ENCODE measurements at places on chromosomes 5 and 9.

- DNase-seq, result no peak
These were observed 2.7 kb upstream of the CNTFR start for GRCh38 chr9:34591917-34592866.

GRCh38 chr5:74767579-74767913 is 497 bp downstream of the NSA2 start:
- peak; percentile 52 for DNase-seq

DNA sequence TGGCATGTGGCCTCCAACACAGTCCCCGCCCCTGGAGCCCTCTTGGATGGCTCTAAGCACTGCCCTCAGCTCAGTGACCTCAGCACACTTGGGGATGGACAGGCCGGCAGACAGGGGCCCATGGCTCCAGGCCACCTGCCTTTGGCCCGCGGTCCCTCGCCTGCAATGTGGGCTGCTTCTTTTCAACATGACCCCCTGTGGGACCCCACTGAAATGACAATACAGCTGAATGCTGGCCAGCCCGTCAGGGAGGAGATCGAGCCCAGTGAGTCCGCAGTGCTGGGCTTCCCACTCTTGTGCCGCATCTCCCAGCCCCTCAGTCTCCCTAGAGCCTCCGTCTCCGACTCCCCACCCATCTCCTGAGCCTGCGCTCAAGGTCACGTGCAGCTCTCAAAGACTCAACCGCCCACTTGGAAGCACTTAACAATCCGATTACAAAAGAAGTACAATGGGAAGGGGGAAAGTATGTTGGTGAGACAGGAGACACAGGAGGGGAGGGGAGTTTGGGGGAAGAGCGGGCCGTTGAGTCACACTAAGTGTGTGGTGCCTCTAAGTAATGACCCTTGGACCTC is 238.9 kb downstream of the HSPA4 start:
- no peak for DNase-seq

GRCh38 chr9:98317134-98317857 is 61.8 kb upstream of the TBC1D2 start:
- DNase-seq, result no peak

DNA sequence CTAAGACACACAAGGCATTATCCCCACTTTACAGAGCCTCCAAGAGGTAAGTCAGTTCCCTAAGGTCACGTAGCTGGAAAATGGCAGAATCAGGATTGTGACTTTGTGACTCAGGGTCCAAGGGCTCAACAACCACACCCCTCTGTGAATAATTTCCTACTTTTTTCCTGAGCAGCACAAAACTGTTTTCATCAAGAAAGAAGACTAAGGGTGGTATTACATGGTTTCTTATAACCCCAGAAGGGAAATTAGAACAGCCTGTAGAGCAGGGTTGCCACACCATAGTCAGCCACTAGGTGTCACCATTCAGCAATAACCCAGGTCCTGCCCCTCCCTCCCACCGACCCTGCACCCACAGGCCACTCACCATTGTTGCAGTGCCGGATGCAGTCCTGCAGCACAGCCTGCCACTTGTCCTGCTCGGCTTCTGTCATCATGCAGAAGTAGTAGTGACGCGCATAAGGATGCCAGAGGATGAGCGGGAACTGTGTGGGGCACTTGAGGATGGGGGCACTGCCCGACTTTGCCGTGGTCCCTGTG is 72.1 kb downstream of the LRSAM1 start:
- peak; percentile 17 for DNase-seq

GRCh38 chr5:151155775-151156506 is 1.6 kb downstream of the ANXA6 start:
- DNase-seq, result no peak

GRCh38 chr5:178895615-178896571 is at the start of gene ZFP2:
ZFP2 (plus strand) TSS chr5:178895913; CDS start chr5:178931314, 35,401 bp downstream.
- DNase-seq, result no peak

- DNase-seq, result no peak
These were observed 150.3 kb downstream of the CDH18 start for GRCh38 chr5:19837536-19838174.

DNA sequence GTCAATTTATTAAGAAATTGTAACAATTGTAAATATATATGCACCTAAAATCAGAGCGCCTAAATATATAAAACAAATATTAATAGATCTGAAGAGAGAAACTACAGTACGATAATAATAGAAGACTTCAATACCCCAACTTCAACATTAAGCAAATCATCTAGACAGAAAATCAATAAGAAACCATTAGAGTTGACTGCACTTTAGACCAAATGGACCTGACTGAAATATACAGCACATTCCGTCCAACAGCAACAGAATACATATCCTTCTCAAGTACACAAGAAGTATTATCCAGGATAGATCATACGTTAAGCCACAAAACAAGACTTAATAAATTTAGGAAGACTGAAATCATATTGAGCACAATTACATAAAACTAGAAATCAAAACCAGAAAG is 208.7 kb downstream of the MED10 start:
- DNase-seq, result no peak

- DNase-seq, result no peak
These were observed 223.9 kb upstream of the DMRT1 start for GRCh38 chr9:617445-618085.

DNA sequence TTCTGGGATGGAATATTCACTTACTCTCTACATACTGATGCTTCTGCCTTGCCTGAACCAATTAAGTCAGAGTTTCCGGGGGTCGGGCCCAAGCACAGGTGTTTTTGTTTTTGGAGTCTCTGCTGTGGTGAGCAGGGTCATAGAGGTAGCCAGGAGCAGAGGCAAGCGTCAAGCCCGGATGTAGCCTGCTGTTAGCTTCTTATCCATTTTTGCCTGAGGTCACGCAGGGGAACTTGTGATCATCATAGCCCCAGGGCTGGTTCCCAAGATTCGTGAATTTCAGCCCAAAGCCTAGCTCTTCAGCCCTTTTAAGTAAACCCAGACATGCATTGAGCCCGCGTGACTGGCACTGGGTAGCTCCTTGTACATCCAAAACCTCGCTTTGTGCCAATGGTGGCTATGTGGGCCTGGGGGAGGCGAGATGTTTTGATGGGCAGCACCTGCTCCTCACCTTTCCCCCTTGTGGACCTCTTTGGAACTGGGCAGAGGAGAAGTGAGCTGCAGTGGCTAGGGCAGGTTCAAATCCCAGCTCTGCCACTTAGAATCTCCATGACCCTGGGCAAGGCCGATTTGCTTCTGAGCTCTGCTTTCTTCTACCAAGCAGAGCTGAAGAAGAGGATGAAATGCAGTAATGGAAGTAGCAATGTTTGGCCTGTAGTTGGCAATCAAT is 33.7 kb downstream of the FGF18 start:
- no peak for DNase-seq

DNA sequence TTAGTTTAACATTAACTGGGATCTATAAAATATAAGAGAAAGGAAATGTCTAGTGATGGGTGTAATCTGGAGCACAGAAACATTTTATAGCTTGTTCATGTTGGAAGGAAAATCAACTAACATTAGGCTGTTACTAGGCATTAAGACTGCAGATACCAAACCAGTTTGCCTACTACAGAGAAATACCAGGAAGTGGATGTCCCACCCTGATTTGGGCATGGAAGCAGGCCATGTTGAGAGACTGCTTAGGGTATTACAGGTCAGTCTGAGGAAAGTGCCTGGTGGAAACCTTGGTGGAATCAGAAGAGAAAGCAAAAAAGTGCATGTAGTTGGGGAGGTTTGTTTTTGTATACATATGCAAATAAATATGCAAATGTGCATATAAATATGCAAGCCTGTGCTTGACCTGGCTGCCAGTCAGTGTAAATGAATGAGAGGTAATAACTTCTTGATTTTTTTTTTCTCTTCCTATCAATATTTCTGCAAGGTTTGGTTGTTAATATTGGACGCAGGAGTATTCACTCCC is 9.6 kb upstream of the CCDC112 start:
- no peak for DNase-seq

- no peak for DNase-seq
These were observed 80.6 kb downstream of the NPR3 start for GRCh38 chr5:32791536-32792243.

DNA sequence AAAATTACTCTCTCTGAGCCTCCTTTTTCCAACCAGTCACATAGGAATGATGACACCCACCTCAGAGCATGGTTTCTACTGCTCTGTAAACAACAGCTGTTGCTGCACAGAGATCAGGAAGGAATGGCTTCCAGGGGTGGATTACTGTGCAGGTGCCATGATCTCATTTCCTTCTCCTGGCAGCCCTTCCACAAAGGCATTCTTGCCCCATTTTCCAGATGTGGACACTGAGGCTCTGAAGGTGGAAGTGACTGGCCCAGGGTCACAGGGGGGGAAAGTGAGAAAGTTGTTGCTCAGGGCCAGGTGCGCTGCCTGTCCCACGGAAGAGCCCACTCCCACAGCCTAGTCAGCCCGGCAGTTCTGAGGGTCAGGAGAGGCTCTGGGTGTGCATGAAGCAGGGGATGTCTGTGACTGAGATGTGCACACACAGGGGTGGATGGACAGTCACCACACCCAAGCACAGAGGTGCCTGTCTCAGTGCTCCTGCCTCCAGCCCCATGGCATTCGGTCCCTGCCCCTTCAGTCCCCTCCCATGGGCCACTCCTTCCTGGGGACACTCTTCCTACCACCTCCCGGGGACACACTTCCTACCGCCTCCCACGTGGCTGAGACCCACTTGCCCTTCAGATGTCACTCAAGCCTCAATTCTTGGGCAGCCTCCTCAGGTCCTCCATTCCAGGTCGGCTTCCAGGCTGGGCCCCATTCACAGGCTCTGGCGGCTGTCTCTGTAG is 17.0 kb downstream of the FGFR4 start:
- no peak for DNase-seq

GRCh38 chr5:83711982-83712601 is 8.6 kb downstream of the HAPLN1 start:
- peak; percentile 40 for DNase-seq

DNA sequence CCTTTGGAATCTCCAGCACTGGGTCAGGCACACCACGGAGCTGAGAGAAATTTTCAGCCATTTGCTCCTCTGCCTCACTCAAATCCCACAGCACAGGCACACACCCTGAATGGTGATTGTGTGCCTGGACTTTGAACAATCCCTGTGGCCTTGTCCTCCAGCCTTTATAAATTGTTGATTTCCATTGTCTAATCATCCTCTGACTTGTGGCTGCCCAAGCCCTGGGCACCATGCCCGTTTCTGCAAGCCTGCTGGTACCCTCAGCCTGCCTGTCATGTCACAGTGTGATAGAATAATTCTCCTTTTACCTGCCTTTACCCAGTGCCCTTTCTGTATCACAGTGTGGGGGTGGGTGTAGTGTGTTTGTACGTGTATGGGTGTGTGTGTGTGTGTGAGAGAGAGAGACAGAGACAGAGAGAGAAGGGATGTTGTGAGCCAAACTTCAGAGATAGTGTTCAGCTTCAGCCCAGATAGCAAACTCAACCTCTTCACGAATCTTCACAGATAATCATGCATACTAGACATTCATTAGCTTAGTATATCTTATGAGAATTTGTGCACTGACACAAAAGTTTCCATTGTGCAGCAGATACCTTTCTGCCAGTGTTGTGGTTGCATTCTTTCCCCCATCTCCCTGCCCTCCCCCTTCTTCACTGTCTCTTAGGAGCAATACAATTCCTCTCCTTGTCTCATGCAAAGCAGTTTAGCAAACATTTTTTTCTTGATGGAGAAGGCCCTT is 27.8 kb upstream of the SLC44A1 start:
- DNase-seq, result no peak

GRCh38 chr5:38207343-38207742 is 51.0 kb upstream of the EGFLAM start:
- no peak for DNase-seq

- no peak for DNase-seq
These were observed 9.1 kb upstream of the ERMP1 start for GRCh38 chr9:5841771-5842573.

DNA sequence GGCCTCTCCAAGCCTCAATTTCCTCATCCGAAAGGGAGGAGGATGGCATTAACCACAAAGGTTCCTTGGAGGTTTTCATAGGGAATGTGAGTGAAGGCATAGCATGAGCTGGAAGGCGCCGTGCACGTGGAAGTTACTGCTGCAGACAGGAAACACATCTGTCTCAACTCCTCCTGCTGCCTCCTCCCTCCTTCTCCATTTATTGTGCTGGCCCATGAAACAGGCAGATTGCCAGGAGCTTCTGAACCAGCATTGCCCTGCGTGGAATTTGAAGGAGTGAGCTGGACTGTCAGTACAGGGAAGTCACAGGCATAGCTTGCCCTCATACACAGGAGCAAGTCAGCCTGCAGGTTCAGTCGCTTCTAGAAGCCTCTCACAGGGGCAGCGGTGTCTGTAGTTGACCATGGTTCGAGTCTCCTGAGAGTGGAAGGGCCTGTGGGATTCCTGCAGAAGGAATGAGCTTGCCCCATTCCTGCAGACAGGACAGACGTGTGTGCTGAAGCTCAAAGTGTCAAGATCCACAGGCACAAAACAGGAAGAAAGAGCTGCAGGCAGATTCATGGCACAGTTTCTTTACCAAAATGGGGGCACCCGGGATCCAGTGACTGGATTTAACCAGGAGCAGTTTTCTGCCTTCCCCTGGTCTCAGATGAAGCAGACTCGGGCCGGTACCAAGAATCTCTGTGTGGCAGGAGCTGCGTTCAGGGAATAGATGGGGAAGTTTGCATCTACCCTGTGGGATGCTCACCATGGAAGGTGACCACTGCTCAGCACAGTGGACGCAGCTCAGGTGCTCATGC is 48.7 kb upstream of the CTSL start:
- peak; percentile 36 for DNase-seq

DNA sequence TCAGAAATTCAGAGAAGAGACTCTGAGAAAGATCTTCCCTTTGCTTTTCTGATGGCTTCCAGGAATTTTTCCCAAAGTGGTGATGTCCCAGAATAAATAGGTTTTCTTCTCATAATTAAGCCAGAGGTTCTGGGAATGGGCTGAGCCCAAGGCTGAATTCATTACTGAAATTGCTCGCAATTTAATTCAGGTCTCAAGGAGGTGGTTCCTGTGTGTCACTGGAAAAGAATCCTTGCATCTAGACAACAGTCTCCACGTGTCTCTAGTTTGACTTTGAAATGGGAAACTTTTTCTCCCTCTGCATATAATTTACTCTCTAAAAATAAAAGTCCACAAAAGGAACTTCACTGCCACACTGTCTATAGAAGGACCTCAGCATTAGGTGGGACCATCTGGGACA is 27.8 kb upstream of the STX17 start:
- no peak for DNase-seq

- no peak for DNase-seq
These were observed 12.1 kb downstream of the PDCL start for GRCh38 chr9:122816163-122816867.
